ENCODE measurements at places on chromosomes 6 and 20. TPM values are rescaled to one million over a fixed set of nuclear protein-coding genes. Genes with fewer than 3 reads are reported as not detected.

- no peak for DNase-seq
Observed at GRCh38 chr20:16462711-16463110, 110.5 kb downstream of the KIF16B start.

- no peak for DNase-seq
Observed at GRCh38 chr20:47216819-47217410, 139.6 kb downstream of the ZMYND8 start.

- no peak for DNase-seq
Observed at GRCh38 chr6:8195714-8196102, 93.4 kb upstream of the EEF1E1 start.

GRCh38 chr20:24337069-24337468, 132.4 kb upstream of the SYNDIG1 start:
- no peak for DNase-seq

HLA-DOA gene
- 3.2 TPM for total RNA-seq

- DNase-seq: no peak
Observed at GRCh38 chr20:34040300-34040995, 46.7 kb downstream of the RALY start.

DNA sequence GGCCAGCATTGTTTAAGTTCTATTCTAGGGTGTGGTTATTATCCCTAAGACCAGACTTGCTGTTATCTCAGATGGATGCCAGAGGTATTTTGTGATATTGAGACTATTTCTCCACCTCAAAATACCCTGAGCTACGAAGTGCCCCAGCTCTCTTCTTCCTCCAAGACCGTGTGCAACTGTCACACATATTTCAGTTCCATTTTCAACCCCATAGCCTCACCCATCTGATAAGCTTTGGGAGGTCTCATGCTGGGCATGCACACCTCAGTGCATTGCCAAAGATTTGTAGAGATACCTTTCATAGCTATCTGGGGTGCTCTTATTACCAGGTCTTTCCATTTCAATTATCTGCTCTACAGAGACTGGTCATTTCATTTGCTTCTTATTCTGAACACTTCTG, 815.8 kb upstream of the EYS start:
- DNase-seq: no peak

DLK2 gene
- 0.47 TPM for total RNA-seq

- DNase-seq: no peak
Observed at GRCh38 chr6:84013931-84014330, 19.6 kb upstream of the MRAP2 start.

DNA sequence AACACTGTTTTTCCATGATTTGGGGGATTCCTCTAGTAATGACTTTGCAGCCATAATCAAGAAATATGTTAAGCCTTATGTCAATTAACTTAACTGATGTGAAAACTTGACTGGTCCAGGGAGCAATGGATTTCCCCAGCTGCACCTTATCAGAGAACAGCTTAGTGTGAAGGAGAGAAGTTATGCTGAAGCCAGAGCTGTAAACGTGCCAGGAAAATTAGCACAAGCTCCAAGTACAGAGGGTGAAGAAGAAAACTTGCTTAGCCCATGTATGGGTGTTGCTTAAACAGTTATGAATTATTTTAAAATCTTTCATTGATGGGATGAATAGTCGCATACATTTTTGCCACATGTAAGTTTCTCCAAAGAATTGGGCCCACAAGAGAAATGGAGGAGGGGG, 214.9 kb upstream of the RNF217 start:
- DNase-seq: no peak

All from mucosa of descending colon (tissue), 3 donors.